ENCODE measurements at places on chromosomes 2 and 18.

GRCh38 chr2:24930768-24931167, 10.7 kb upstream of the ADCY3 start:
- no peak for DNase-seq

GRCh38 chr2:20421988-20422370, 24.9 kb upstream of the RHOB start:
- no peak for DNase-seq

DNA sequence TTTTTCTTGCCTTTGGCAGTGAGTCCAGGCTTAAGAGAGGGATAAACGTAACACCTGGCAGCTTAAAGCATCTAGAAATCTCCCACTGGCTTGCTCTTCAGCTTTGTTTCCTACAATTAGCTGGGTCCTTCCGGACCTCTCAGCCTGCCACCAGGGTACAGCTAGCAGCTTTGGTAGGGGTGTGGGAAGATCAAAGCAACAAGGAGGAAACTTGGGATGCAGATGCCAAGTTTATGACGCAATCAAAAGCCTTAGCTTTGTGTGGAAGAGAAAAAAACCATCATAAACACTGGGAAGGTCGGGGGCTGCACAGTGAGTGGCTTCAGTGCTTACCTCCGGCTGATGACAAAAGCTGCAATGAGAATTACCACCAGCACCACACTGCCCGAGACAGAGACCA, 116.9 kb downstream of the EPHA4 start:
- no peak for DNase-seq

DNA sequence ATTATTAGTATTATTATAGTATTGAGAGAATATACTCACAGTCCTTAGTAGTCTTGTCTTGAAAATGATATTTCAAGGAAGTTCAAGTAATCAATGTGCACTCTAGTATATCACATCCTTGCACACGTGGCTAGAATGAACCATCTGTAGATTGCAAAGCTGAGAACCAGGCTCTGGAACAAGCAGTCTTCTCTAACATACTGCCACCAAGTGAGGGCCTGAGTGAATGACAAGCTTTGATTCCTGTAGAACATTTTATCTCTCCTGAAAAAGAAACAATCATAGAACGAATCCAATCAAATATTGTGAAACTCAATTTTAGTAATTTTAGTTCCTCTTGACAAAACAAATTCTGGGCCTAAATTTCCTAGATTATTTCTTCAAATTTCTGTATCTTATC, 55.3 kb upstream of the SULT1C3 start:
- no peak for DNase-seq

GRCh38 chr18:23291456-23292205, 156.3 kb downstream of the CABLES1 start:
- no peak for DNase-seq

DNA sequence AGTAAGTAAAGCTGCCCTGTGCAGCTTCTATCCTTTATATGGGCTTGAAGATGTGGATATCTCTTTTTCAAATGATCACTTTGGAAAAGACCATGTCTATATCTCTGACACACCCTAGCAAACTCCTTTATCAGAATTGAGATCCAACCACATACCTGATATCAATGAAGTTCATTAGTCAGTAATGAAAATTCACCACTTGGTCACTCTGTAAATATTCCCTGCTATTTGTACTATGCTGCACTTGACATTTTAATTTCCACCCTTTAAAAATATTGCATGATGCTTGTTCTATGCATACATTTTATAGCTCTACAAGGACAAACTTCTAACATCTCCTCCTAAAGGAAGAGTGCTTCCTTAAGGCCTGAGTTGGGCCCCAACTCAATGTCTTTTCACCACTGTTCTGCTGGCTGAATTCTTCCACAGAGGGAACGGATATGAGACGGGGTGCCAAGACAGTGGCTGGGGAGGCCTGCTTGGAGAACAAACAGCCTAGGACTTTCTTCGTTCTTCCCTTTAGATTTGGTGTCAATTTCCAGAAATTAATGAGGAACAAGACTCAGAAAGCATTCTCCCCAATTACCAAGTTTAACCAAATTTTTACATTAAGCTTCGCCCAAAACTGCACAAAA, at the start of gene GKN2:
TSS of gene GKN2 (minus strand) at position 7 of the 635 bp plus-strand sequence. CDS start 32 bp downstream, outside the sequence.
- DNase-seq = no peak
